ENCODE measurements at places on chromosomes 12 and 14.

- DNase-seq: peak; percentile 25
These were observed 583.4 kb downstream of the VRK1 start for GRCh38 chr14:97380539-97380941.

- no peak for DNase-seq
These were observed 73.8 kb upstream of the ARID2 start for GRCh38 chr12:45655743-45656142.

DNA sequence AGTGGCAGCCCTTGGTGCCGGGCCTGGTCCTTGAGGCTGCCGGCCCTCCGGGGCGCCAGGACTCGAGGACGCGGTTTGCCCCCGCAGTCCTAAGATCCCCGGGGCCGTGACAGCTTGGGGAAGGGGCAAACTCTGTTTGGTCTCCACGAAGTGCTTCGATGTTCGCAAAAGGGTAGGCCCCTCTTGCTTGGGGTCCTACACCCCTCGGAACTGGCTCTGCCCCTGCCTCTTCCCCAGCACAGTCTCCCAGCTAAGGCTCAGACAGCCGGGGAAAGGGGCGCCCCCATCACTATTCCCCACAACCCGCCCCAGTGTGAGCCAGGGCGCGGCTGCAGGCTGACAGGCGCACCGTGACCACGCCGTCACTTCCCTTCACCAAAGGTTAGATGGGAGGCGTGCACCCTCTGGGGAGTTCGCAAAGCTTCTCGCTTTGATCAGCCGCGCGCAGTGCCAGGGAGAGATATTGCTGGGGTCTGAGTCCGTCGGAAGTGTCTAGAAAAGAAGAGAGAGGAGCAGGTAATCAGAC is 7.2 kb upstream of the OTX2 start:
- no peak for DNase-seq

- DNase-seq: no peak
These were observed 129.9 kb downstream of the TMEM30B start for GRCh38 chr14:61151251-61151650.

- no peak for DNase-seq
These were observed 9.7 kb downstream of the CKB start for GRCh38 chr14:103512701-103513611.

GRCh38 chr12:26028953-26029735 is 70.7 kb downstream of the RASSF8 start:
- DNase-seq: no peak

- no peak for DNase-seq
These were observed 183.5 kb downstream of the ADGRD1 start for GRCh38 chr12:131137009-131137835.

DNA sequence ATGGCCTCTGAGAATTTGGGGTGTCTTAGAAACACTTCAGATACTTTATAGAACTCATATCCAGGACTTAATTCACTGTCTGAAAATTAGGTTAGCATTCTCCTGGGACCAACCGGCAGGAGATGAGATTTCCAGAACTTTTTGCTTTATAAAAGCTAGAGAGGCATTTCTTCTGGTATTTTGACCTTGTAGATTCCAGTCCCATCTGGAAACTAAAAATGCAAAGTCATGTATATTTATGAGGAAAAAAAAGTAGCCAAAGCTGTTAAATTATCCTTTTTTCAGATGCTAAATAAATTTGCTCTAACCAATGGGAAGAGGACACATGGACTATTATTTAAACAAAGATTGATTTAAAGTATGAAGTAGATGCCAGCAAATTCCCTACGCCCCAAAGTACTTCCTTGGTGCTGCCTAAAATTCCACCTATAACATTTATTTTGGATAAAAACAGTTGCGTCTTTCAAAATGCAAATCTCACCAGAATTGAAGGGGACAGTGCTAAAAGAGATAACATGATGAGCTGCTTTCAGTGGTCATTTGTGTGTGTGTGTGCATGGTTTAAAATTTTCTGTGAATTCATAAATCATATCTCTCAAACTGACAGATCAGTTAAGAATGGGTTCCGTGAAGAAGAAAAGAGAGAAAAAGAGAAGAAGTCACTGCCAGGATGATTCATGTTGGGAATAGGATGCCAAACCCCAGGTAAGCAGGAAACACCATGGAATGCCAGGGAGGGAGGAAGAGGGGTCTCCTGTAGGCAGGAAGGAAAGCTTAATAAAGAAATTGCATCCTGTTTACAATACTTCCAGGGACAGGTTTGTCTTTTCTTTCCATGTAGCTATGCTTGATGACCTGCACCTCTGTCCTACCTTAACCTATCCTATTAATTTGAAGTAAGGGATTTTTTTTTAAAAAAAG is 97.7 kb upstream of the RGS6 start:
- DNase-seq: no peak

DNA sequence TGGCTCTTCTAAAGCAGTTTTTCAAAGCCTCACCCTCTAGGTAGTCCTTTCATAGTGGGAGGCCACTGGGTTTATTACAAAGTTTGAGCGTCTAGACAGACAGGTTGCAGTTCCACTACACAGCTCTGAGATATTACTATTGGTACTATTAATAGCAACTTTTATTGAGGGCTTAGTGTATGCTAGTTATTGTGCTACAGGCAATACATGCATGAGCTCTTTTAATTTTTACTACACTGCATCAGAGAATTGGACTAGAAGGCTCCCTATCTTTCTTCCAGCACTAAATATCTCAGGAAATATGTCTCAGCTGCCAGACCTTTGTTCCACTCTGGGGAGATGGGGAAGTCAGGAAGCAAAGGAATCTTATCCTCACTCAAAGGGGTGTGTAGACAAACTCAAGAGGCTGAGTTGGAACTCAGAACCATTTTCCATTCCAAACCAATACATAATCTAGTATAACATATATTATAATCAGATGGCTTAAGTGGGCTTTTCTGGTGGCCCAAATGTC is 161.8 kb upstream of the SLC38A2 start:
- no peak for DNase-seq

DNA sequence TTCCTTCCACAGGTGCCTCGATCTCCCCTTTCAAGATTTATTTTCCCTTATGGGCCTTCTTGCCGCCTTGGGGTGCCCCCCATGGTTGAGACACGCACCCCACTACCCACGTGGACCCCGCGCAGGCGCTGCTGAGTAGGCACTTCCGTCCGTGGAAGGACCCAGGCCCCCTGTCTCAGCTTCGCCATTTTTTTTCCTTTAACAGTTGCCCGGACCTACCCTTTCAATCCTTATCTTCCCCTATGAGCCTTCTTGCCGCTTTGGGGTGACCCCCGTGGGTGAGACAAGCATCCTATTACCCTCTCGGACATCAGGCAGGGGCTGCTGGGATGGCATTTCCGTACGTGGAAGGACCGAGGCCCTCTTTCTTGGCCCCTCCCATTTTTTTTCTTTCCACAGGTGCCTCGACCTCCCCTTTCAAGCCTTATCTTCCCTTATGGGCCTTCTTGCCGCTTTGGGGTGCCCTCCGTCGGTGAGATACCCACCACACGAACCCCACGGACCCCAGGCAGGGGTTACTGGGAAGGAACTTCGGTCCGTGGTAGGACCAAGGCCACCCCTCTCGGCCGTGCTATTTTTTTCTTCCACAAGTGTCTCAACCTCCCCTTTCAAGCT is 268.2 kb downstream of the ALG10 start:
- no peak for DNase-seq

- DNase-seq: no peak
These were observed 25.4 kb downstream of the PLXNC1 start for GRCh38 chr12:94173660-94174265.

GRCh38 chr12:19312637-19313036 is 126.7 kb upstream of the AEBP2 start:
- no peak for DNase-seq

DNA sequence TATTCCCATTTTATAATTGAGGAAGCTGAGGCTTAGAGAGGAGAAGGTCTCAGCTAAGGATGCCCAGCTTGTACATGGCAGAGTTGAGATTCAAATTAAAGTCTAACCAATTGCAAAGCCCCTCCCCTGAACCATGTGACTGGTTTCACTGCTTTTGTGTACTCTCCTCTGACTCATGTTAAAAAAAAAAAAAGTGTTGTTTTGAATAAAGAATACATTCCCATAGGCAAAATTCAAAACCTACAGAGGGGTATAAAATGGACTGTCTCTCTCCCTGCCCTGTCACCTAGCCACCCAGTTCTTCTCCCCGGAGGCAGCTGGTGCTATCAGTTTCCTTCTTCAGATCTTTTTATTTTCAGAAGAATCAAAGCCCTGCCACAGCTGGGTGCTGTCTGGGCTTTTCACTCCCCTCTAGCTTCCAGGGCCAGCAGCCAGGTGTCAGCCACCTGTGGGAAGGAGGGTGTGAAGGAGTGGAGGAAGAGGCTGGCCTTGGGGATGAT is 5.4 kb downstream of the PSMD9 start:
- DNase-seq: no peak

- no peak for DNase-seq
These were observed 265.5 kb downstream of the ZFP36L1 start for GRCh38 chr14:68527329-68527851.

GRCh38 chr12:121637231-121637914 is 11.0 kb downstream of the ORAI1 start:
- DNase-seq: peak; percentile 50

DNA sequence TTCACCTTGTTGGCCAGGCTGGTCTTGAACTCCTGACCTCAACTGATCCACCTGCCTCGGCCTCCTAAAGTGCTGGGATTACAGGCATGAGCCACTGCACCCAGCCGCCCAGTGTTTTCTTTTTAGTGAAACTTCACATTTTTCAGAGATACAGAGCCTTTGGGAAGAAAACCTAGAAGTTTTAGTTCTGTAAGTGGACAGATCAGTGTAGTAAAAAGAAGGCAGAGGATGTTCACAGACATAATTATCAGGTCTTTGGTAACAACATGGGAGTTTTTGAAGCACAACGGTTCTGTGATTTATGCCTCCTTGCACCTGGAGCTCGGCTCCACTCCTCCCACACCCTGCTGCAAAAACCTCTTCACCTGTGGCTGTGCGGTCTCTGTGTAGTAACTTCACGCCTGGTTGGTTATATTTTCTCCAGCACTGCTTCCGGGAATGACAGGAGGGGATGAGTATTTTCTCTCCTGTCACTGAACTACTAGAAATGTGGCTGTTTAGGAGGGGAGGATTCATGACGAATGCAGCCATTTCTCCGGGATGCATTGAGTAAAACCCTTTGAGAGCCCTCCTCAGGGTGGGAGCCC is 67.0 kb downstream of the ARF6 start:
- DNase-seq: no peak

- DNase-seq: no peak
These were observed 20.5 kb downstream of the SARNP start for GRCh38 chr12:55797068-55797467.

DNA sequence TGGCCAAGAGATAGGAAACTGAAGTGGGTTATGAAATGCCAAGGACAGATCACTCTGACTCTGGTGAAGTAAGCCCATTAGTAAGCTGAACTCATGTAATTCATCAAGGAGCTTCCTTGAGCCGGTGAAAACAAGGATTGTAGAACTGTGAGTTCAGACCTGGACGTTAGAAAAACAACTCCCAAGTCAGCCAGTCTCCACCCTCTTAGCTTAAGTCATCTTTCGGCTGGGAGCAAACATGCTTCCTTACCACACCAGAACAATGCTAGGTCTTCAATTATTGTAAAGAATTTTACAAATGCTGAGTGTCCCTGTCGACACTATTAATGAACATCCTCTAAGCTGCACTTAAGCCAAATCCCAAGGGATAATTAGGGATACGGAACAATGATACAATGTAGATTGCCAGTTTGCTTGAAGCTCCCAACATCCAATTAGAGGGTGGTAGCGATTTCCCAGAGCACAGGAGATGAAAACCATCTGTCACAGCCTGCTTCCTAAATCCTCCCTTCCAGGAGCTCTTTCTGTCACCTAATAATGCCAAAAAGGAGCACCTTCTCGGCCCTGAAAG is 45.7 kb upstream of the VASH1 start:
- DNase-seq: no peak

- no peak for DNase-seq
These were observed 125.1 kb downstream of the GPR65 start for GRCh38 chr14:88130057-88130432.

DNA sequence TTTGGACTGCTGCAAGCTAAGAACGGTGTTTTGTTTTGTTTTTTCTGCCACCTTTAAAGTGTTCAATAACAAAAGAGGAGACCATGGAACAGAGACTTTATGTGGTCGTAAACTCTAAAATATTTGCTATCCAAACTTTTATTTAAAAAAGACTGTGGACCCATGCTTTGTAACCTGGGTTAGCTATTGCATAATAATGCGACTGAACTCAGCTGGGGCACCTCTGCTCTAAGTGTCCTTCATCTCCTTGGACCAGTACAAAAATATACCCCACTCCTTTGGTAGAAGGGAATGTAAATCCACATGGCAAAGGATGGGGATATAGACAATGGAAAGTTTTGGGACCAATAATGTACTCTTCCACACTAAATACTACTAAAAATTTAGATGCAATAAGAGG is 65.5 kb downstream of the GPATCH2L start:
- no peak for DNase-seq

GRCh38 chr14:59707778-59708561 is 131.4 kb upstream of the CCDC175 start:
- no peak for DNase-seq

DNA sequence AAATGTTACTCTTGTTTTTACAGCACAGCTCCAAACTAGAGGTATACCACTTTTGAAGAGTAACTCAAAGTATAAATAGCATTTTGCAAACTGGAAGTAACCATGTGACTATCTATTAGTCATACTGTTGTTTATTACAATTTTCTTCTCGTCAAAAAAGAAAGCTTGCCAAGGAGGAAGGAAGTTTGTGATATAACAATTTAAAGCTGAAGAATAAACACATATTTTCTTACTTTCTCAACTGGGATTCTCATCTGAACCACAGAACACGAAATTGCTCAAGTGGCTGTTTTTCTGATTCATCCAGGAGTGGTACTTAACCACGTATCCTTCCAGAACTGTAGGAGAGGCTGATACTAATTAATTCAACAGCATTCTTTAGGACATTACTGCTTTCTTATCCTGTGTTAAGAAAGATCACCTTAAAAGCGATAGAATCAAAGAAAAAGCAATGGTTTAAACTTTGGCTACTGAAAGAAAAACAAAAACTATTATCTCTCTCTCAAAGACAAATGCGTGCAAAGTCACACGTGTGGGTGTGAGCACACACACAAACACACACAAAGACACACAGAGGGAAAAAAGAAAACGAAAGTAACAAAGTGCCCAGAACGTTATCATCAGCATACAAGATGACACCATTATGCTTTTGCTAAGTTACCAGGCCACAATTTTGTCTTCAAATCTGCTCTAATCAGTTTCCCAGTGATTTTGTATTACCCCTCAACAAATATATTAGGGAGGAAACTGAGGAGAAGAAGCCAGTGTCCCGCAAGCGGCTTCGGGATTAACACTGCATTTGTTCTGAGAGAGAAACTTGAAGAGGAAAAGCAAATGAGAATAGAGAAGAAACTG is at the start of gene CLEC2B:
Gene CLEC2B (minus strand): TSS at position 48 of the 855 bp plus-strand sequence.
- DNase-seq: no peak

DNA sequence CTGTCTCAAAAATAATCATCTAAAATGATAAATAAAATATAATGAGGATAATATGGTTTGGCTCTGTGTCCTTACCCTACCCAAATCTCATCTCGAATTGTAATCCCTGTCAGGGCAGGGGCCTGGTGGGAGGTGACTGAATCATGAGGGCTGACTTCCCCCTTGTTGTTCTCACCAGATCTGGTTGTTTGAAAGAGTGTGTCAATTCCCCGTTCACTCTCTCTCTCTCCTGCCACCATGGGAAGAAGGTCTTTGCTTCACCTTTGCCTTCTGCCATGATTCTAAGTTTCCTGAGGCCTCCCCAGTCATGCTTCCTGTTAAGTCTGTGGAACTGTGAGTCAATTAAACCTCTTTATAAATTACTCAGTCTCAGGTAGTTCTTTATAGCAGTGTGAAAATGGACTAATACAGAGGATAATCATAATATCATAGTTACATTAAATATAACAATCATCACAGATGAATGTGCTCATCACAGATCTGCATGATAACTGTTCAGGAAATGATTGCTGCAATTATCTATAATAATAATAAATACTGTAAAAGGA is 12.6 kb downstream of the EFCAB11 start:
- no peak for DNase-seq
